ENCODE measurements at places on chromosomes 16 and 17.

DNA sequence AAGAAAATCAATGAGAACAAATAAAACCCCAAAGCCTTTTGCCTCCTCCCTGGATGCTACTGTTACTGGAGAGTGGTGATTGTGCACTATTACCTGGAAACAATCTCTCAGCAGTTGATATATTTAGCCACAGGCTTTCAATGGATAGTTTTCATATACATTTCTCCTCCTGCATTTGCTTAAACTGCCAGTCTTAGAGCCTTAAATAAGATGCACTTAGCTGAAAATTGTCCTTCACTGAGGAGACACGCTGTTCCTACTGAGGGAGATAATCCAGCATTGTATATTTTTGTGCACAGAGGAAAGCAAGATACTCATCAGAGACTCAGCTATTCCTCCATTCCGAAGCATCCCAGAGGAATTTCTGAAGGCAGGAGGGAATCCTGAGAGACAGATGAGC lies 520.2 kb upstream of the C16orf82 start:
- no peak for DNase-seq

- DNase-seq: no peak
Observed at GRCh38 chr17:58339755-58340404, 11.3 kb upstream of the TSPOAP1 start.

DNA sequence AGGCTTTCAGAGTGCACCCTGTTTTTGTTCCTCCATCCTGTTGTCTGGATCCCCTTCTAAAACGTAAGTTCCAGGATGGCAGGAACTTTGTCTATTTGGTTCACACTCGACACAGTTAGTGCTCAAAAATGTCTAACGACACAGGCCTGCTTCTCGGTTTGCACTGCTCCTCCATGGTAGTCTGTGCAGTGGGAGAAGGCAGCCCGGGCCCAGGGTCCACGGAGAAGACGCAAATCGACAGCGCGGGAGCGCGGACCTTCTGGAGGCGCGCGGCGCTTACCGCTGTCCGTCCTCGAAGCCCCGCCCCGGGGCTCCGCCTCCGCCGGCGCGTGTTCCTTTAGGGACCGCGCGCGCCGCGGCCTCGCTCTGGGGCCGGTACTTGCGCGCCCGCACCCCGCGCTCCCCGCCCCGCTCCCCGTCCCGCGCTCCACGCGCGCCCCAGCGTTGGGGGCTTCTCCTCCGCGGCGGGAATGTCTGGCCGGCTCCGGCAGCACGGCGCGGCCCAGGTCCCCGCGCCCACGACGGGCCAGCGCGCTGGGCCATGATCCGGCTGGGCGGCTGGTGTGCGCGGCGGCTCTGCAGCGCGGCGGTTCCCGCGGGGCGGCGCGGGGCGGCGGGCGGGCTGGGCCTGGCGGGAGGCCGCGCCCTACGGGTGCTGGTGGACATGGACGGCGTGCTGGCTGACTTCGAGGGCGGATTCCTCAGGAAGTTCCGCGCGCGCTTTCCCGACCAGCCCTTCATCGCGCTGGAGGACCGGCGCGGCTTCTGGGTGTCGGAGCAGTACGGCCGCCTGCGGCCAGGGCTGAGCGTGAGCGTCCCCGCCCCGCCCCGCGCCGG lies at the start of gene NT5M:
NT5M (plus strand) TSS at position 364 of the 837 bp plus-strand sequence; CDS start at position 542, 178 bp downstream.
- peak; percentile 55 for DNase-seq

DNA sequence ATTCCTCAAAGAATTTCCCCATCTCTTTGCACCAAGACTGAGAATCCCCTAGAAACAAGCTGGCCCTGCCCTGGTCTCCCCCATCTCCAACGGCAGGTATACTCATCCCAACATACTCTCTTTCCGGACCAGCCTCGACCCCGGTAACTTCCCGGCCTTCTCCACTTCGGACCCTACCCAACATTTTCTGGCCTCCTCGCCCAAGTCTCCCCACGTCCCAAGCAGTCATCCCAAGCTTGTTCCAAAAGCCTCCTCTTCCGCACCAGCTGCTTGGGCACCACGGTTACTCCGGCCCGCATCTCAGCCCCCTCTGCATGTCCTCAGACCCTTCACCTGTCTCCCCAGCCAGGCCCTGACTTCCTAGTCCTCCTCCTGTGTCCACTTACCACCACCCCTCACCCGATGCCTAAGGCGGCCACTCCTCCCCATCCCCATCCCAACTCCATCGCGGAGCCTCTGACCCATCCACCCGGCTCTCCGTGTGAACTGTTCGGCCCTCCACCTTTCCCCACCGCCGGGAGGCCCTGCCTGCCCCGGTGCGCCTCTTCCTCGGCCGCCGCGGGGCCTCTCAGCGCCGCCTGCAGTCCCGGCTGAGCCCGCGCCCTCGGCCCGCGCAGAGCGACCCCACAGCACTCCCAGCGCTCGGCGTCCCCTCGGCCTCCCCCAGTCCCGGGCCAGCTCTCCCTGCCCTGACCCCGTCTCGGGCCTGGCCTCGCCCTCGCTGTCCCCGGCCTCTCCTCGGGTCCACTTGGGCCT lies 994 bp downstream of the PITPNA start:
- DNase-seq: peak; percentile 16

DNA sequence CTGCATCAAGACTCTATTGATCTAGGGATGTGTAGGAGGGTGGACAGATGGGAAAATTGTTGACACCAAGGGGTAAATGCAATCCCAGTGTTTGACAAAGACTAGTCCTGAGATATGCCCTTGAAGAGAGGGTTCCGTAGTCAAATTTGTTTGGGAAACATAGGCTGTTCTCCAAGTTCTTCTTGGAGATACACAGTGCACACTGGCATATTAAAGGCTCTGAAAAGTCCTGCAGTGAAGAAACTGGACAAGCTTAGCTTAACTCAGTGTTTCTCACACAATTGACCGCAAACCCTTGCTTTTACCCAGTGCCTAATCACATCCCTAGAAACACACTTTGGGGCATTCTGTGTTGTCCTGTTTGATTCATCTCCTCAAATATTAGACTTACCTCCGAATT lies 10.8 kb downstream of the DHRS7C start:
- DNase-seq: no peak

DNA sequence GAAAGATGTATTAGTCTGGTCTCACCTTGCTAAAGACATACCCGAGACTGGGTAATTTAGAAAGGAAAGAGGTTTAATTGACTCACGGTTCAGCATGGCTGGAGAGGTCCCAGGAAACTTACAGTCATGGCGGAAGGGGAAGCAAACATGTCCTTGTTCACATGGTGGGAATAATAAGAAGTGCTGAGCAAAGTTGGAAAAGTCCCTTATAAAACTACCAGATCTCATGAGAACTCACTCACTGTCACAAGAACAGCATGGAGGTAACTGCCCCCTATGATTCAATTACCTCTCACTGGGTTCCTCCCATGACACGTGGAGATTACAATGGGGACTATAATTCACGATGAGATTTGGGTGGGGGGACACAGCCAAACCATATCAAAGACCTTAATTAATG lies 53.3 kb downstream of the BCL7C start:
- no peak for DNase-seq

DNA sequence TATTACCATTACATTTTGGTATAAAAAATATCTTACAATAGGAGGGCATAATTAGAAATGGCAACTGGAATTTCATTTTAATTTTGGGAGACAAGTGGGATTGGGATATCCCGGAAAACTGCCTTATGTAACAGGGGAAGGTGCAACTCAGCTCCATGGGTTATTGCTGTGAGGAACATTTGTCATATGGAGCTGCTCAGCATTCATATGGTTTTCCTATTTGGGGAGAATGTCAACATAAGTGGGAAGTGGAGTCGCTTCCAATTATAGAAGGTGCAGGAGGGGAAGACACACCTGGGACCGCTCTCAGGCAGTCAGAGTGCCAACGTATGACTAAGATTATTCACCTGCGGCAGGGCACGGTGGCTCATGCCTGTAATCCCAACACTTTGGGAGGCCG lies 10.7 kb downstream of the ODF4 start:
- no peak for DNase-seq
